ENCODE measurements at places on chromosomes 2 and 18.
A peak's percentile ranks its signal among the peaks of the same experiment; 100 is the strongest.

GRCh38 chr2:3233877-3234276, 143.7 kb downstream of the EIPR1 start:
- DNase-seq, result no peak

- DNase-seq, result peak; percentile 39
Observed at GRCh38 chr2:1140389-1141003, 189.8 kb downstream of the SNTG2 start.

GRCh38 chr2:220002699-220003098, 375.3 kb downstream of the SLC4A3 start:
- no peak for DNase-seq

- DNase-seq, result no peak
Observed at GRCh38 chr18:68667121-68667520, 47.8 kb downstream of the TMX3 start.

DNA sequence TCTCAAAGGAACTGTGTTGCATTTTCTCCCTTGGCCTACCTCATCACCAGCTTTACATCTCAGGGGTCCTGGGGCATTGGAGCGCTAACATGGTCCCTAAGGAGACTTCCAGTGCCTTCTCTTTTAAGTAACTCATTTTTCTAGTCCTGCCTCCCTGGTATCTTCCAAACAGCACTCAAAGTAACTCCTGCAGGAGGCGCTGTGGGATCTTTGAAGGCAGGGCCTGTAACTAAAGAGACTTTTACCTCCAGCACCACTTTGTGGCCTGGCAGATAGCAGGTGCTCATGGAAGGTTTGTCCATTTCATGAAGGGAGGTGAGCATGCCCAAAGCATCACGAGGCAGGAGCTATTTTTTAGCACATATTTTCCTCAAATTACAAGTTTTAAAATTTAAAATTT, 411.0 kb upstream of the GYPC start:
- no peak for DNase-seq

DNA sequence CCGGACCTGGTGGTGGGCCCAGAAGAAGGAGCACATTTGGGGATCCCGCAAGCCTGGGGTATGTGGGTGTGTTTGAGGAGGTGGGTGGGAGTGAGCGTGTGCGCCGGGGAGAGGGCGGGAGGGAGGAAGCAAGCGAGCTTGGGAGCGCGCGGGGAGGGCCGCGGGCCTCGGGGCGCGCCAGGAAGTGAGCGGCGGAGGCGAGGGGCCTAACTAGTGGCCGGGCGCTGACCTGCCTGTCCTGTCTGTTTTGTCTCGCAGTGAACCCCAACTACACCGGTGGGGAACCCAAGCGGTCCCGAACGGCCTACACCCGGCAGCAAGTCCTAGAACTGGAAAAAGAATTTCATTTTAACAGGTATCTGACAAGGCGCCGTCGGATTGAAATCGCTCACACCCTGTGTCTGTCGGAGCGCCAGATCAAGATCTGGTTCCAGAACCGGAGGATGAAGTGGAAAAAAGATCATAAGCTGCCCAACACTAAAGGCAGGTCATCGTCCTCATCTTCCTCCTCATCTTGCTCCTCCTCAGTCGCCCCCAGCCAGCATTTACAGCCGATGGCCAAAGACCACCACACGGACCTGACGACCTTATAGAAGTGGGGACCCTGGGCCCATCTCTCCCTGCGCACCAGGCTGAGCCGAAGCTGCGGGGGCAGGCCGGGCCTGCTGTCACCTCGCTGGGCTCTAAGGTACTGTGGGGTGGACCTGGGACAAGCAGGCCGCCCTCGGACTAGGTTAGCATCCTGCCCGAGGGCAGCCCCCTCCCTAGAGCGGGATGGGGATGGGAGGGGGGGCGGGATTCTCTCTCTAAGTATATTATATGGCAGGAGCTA, 1.2 kb downstream of the HOXD4 start:
- DNase-seq, result no peak

- no peak for DNase-seq
Observed at GRCh38 chr2:98543842-98544241, 64.5 kb downstream of the COA5 start.

GRCh38 chr2:203177361-203177760, 61.5 kb upstream of the CYP20A1 start:
- no peak for DNase-seq

GRCh38 chr18:33538418-33539042, 39.5 kb upstream of the ASXL3 start:
- DNase-seq, result no peak

GRCh38 chr2:130391058-130391871, 35.4 kb downstream of the PTPN18 start:
- peak; percentile 49 for DNase-seq

DNA sequence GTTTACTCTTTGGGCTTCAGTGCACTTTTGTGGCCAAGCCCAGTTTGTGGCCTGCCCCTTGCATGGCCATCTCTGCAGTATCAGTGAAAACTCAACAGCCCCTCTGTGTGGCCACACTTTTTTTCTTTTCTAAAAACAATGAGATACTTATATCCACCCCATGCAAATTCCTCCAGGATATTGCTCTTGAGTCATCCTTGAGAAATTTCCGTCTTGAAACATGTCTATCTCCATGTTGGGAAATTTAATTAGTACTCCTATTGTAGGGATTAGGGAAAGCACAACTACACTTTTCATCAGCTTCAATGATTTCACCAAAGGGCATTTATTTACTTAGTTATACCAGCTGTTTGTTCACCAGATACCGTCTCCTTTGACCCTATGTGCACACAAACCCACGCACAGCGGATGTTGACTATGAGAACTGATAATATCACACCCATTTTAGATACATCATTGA, 993.1 kb downstream of the TSN start:
- DNase-seq, result no peak

DNA sequence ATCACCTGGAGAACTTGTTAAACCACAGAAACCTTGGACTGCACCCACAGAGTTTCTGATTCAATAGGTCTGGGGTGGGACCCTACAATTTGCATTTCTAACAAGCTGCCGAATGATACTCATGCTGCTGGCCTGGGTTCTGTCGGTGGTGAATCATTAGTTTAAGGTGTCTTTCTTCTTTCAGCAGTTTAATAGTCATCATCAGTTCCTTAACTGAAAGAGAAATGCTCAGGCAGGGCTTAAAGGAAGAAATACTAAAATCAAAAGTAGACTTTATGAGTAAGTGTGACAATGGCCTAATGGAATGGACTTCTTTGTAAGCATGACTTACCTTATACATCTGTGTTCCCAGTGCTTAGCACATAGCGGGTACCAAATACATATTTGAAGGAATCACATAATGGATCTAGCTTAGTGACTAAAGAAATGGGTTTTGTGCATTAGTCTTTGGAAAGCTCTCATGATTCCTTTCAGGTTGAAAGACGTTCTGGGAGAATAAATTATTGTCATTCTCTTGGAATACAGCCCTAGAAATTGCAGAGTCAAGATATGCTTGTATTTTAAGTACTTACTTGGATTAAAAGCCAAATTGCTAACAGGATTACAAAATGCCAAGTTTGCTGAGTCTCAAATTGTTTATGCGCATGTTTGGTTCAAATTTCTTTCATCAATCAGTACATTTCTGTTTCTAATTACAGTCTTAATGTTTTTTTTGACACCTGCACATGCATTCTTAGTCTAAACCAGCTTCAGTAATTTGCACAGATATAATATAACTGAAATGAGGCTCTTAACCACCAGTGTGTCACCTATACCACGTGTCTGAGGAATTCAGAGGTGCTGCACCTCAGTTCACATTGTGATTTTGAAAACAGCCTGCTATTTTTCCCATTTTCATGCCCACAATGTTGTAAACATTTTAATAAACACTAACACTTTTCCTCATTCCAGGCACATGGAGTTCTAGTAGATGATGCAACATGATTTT, 220.3 kb upstream of the NRP2 start:
- no peak for DNase-seq

- DNase-seq, result no peak
Observed at GRCh38 chr2:46534589-46534988, 55.2 kb downstream of the TMEM247 start.

DNA sequence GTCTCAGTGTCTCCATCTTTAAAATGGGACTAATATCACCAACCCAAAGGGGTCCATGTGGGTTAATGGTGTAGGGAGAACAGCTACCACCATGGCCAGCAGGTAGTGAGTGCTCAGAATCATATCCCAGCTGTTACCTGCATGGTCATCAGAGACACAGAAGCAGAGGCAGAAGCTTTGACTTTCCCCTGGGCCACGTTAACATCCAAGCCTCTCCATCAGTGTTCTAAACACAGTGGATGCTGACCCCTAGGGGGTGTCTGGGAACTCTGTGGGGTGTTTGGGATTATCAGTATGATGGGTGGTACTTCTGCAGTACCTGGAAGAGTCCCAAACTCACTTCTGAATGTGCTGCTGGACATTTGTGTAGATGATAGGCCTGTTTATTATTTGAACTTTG, 93.6 kb downstream of the GYPC start:
- DNase-seq, result no peak

DNA sequence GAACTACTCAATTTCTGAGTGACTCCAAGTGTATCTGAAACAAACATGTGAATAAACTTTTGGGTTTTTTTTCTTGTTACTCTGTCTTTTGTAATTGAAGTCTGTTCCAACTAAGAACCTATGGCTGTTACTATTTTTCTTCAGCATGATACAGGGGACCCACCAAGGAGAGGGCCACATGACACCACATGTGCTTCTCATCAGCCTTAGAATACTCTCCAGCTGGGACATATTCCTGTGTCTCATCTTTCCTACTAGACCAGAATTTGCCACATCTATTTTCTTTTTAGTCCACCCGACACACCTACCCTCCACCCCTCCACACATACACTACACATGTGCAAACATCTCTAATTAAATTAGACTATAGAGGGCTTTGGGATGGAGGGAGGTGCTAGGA, 191.7 kb upstream of the NDUFV2 start:
- DNase-seq, result no peak

DNA sequence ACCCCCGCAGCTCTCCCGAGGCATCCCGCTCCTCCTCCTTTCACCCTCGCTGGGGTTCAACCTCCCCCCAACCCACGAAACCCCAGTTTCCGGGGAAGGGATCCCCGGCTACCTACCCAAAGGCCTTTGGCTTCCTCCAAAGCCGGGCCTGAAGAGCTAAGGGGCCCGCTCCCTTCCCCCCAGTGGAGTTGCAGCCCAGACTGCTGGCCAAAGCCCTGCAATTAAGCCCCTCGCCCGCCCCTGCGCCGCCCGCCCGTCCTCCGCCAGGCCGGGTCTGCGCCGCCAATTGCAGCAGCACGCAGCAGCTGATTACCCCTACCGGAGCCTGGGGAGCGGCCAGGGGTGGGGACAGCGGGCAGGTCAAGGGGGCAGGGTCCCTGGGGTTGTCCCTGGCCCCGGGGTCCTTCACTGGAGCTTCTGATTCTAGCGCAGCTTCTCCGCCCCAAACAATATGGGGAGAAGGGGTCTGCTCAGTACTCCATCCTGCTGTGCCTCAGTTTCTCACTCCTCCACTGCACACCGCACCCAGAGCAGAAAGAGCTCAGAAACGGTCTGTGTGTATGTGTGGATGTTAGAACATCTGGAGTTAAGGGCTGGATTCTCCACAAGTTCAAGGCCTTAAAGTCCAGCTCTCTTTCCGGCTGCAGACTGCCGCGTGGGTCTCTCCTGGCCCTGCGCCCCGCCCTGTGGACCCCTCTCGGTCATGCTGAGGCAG, 16.9 kb downstream of the WNT10A start:
- DNase-seq, result no peak

DNA sequence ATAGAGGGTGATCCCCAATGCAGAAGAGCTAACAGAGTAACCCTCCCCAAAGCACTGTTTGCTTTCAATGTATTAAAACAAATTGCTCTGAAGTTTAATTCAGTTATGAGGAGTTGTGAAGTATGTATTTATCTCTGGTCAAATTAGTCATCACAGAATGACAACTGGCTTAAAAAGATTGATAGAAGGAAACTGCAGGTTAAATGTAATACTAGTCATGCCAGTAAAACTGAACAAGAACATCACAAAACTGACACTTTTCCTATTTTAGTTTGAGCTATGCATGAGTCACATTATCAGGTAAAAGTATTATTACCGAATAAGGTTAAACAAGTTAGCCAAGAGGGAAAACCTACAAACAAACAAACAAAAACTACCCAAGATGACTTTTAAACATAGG, 99.0 kb upstream of the ACVR1C start:
- no peak for DNase-seq

DNA sequence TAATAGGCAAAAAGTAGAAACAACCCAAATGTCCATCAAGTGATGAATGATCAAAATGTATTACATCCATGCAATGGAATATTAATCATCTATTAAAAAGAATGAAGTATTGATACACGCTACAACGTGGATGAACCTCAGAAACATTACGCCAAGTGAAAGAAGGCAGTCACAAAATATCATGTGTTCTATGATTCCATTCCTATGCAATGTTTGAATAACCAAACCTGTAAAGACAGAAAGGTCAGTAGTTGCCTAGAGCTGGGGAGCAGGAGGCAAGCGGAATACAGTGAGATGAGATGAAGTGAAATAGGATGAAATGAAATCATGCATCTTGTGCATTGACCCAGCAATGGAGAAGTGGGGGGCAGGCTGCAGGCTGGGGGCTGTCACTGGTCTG, 17.9 kb upstream of the COL6A3 start:
- DNase-seq, result no peak

GRCh38 chr2:102677244-102678215, 58.2 kb downstream of the SLC9A2 start:
- DNase-seq, result no peak

- no peak for DNase-seq
Observed at GRCh38 chr2:65999796-66000195, 435.1 kb upstream of the MEIS1 start.

DNA sequence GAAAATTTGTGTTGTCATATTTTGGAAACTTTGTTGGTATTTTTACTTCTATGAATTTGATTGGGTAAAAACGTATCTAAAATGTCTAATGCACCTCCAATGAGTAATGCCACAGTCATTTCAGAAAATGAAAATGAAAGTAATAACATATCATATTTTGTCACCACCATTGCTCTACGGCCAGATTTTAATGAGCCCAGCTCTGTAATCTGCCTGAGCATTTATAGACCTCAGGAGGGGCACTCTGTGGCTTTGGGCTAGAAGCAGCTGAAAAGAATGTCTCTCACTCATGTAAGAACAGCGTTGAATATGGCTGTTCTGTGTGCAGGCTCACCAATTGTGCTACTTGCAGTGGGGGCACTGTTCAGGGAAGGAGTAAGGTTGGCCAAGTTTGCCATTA, 32.7 kb upstream of the ABCA12 start:
- no peak for DNase-seq

- no peak for DNase-seq
Observed at GRCh38 chr2:46878886-46879285, 36.7 kb downstream of the MCFD2 start.

DNA sequence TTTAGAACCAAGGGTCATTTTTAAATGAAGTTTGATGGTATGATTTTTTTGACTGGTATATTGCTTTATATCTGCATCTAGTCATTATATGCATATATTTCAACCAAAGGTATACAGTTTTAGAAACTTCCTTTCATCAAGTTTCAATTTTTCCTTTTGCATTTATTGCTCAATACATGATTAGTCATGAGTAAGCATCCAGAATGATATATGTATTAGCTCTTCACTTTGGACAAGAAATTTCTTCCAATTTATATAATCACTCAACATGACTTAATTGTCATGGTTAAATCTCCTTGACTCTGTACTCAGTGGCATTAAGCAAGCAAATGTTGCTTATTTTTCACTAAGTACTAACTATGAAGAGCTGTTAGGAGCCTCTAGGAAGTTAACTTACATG, 123.6 kb downstream of the PLCL1 start:
- no peak for DNase-seq
